Cortex of kidney (tissue), 1 donor: ENCODE measurements at places on chromosomes 13 and 19.

DNA sequence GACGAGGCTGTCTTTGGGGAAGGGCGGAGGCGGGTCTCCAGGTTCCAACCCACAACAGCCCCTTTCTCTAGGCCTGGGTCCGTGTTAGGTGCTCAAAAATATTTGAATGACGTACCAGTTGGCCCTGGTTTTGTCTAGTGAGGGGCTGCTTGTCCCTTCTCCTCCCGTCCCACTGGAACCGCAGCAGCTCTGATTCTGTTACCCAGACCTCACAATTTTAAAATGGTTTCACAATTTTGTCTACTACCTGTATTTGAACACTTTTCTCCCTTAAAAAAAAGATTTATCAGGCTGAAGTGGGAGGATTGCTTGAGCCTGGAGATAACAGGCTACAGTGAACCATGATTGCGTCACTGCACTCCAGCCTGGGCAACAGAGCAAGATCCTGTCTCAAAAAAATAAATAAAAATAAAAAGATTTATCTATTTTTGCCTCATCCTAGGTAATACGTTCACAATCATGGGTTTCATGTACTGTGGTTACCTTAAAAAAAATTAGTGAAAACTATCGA, 1.3 kb upstream of the IRF2BP1 start:
- no peak for DNase-seq

DNA sequence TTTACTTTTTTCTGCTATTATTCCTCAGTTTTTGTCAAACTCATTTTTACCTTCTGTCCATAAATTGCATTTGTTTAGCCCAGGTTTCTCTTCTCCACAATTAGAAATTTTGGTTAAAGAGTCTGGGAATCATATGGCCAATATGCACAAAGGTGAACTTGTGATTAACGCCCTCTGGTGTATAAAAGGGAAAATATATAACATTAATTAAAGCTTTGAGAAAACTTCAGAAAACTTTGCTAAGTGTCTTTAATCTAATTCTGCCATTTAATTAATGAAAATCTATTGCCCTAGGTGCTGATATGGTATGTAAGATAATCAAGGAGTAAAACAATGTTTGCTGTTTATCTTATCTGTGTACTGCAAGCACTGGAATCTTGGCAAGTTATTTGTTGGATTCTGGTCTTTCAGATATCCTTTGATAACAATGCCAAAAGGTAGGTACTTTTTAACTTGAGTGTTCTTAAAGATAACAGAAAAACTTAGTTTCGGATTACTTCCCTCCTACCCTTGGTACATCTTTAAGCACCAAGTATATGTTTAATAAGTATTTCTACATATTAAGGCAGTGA, 402.6 kb downstream of the SUCLA2 start:
- no peak for DNase-seq

- DNase-seq = no peak
Observed at GRCh38 chr13:92602560-92602959, 624.0 kb upstream of the GPC6 start.

- DNase-seq = no peak
Observed at GRCh38 chr19:50519006-50519575, 5.4 kb upstream of the ASPDH start.

DNA sequence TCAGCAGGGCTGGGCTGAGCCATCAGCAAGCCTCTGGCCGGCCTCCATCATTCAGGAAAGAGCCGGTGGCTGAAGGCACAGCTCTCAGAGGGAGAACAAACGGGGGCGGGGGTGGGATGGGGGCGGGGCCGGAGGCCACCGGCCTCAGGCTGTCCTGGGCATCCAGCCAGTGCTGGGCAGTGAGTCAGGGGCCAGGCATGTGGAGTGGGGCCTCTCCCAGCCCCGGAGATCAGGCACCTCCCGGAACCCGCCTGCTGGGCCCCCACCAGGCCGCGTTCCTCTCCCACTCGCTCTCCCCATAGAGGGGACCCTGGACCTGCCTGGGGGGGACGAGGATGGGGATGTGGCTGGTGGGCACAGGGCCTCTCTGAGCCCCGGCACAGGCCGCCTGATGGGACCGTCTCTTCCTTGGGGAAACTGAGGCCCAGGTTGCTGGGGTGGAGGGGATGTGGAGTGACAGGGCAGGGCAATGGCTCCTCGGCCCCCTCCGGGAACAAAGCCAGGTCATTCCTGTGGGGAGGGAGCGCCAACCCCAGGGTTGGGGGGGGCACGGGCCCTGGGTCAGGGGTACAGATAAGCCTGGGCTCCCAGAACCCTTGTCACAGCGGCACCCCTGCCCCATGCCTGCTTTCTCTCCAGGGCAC, 12.9 kb downstream of the SPC24 start:
- DNase-seq = no peak

DNA sequence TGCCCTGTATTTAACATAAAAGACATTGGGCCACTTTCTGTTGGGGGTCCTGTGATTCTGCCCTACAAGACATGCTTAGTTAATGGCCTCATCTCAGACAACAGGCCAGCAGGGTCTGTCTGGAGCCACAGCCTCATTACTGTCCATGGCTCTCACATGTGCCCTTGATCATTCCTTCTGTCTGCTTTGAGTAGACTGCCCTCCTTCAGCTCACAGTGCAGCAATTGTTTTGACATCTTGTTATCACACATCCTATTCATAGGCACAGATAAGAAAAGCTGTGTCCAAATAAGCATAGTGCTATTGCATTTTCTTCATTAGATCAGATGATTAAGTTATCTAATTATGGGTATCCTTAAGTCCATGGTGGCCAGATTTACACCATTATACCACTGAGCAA, 127.9 kb downstream of the KCTD12 start:
- DNase-seq = no peak

- DNase-seq = no peak
Observed at GRCh38 chr13:60170414-60170813, 6.7 kb upstream of the DIAPH3 start.

GRCh38 chr13:112697756-112698655, 8.2 kb downstream of the ATP11A start:
- no peak for DNase-seq

- DNase-seq = no peak
Observed at GRCh38 chr13:75153834-75154233, 328.1 kb downstream of the TBC1D4 start.

DNA sequence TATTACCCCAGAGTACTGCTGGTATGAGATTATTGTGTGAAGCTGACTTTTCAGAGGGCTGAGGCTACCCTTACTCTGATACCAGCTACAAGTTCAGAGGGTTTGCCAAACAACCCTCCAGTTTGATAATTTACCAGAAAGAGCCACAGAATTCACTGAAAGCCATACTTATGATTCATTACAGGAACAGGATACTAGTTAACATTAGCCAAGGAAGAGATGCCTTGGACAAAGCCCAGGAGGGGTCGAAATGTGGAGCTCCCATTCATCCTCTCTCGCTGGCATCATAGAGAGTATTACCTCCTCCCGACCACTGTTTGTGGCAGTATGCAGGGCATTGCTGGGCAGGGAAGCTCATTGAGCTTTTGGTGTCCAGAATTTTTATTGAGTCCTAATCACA, 364.3 kb downstream of the KCNRG start:
- DNase-seq = no peak

- no peak for DNase-seq
Observed at GRCh38 chr13:75326173-75327134, 155.5 kb downstream of the TBC1D4 start.

GRCh38 chr13:28336193-28336657, 158.7 kb downstream of the FLT1 start:
- DNase-seq = no peak

GRCh38 chr13:45770886-45771285, 68.8 kb downstream of the CBY2 start:
- DNase-seq = no peak

DNA sequence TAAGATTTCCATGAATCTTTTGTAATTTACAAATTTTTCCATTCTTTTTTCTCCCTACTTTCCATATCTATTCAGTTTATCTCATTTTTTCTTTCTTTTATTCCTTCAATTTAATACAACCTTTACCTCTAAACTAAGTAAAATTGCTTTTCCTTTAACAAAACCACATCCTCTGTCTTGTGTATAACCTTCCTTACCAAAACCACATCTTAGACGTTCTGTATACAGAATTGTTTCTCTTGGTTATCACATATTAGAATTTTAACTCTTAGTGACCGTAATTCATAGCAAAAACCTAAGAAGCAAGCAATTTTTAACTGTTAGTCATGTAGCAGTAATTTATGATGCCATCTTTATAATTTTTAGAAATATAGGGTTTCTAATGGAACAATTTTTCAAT, 15.0 kb downstream of the PPP5C start:
- DNase-seq = no peak

DNA sequence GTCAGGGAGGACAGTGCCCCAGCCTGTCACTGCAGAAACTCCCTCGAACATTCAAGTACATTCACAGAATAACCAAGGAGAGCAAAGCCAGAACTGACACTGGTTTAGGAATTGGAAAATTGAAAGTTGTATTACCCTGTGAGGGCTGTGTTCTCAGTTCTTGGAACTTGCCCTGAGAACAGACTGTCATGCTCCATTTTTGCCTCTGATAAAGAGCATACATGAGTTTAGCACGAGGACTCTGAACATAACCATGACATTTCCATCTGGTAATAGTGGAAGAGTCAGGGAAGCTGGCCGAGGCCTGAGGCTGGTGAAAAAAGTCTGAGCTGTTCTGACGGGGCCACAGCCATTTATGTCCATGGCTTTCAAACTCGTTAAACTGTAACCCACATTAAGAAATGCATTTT, 15.2 kb upstream of the SLC25A30 start:
- no peak for DNase-seq

DNA sequence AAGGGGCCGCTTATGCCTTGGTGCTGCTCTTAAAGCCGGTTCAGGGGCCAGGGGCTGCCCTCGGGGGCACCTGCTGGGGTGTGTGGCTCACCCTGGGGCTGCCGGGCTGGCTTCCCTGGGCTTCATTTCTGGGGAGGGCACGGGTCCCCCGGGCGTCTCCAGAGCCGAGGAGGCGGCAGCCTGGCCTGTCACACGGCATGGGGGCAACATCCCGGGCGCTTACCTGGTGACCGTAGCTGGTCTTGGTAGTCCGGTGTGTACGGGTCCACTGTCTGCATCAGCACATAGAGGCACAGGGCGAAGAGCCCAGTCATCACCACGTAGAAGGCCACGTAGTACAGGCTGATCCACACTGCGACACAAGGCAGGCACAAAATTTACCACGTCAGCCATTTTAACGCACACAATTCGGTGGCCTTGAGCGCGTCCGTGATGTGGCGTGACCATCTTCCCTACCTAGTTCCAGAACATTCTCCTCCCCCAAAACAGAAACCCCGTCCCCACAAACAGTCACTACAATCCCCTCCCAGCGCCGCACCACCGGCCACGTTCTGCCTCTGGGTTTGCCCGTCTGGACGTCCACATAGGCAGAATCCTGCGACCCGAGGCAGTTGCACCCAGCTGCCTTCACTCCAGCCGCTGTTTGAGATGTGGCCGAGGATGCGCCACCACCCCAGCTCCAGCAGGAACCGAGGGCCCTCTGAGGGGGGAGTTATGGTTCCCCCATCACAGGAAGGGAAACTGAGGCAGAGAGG, 3.2 kb downstream of the ATP4B start:
- DNase-seq = no peak

DNA sequence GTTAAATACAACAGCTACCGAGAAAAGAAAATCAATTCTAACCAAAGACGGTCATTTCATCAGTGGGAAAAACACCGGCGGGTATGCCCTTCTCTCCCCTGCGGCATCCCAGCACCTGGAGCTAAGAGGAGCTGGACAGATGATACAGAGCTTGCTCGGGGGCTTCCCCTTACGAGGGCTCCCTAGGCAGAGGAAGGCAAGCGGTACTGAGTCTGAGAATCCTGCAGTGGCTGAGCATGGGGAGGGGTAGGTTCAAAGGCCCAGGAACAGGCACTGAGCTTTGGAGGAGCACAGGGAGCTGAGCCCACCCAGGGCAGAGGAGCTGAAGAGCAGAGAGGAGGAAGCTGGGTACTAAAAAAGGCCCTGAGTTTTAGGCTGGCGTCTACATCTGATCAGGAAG, 12.7 kb downstream of the STK24 start:
- no peak for DNase-seq

DNA sequence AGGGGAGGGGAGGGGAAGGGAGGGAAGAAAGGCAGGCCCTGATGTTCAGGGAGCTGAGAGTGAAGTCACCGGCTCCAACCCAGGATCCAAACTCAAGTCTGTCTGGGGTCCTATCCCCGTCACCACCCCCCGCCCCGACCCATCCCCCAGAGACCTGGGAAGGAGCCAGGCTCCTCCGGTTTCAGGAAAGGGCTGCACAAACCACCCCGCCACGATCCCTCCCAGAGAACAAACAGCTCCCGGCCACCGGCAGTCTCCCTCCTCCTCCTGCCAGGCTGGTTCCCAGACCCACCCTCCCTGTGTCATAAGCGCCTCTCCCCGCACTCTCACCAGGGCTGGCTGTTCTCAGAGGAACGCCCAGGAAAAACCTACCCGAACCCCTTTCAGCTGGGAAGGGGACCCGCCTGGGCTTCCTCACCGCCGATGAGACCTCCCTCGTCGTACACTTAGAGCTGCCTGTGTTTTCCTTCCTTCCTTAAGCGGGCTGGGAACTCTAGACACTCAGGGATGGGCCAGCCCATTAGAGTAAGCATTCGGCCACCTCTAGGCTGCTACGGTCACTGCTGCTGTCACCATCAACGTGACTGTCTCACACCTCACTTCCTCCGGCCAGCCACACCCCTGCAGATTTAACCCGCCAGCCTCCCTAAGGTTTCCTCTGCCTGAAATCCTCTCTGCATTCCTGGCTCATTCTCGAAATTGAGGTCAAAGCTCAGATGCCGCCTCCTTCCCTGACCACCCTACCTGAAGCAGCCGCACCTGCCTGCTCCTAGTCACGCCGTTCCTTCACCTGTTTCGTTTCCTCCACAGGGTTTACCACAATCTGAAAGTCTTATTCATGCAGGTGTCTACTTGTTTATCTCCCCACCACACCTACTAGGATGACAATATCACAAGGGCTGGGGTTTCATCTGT, 6.3 kb upstream of the RDH13 start:
- no peak for DNase-seq

DNA sequence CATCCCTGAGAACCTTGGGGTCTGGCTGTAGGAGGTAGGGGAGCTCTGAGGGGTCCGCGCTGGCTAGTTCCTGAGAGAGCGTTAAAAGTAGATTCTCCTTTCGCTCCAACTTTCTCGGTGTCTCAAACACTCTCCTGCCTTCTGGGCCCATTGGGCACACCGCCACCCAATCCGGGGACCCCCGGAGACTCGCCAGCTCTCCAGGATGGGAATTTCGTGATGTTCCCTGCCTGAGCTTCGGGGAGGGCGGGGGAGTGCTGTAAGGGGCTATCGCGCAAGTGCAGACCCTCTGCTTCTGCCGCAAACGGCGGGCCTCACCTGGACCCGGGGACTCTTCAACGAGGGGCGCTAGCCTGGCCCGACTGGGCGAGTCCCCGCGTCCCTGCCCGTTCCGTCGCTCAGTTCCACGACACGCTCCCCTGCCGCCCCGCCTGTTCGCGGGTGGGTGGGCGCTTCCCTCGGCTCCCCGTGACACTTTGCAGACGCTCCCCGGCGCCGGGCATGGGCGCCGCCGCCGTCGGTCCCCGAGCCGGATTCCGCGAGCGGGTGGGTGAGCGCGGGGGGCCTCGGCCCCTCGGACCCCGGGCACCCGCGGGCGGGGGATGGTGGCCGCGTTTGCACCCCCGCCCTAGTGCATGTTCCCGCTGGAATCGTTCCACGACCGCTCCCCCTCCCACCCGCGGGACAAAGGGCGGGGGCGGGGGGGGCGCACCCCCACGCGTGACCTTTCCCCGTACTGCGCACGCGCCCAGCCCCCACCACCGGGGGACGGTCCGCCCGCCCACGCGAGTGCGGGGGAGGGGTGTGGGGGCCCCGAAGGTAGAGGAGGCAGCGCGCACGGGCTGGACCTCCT, at the start of gene CCDC106:
TSS of gene CCDC106 (plus strand) at position 481 of the 853 bp plus-strand sequence. CDS start 835 bp downstream, outside the sequence.
- no peak for DNase-seq
